ENCODE measurements at places on chromosomes 16 and 17.

GRCh38 chr16:59044616-59045015, 310.5 kb upstream of the GOT2 start:
- no peak for DNase-seq

DNA sequence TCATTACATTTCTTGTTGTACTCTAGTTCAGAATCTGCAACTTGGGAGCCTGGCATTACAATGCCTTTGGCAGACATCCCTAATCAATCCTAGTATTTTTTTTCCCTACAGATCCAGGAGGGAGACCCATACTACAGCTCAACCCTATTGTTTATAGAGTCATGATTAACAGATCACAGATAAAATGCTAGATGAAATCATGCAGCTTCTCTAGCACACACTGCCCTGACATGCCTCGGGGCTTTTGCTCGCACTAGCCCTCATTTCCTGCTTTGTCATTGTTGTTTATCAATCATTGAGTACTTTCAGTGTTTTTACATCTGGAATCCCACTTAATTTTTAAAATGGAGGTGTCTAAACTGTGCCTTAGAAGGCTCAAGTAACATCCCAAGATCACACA, 412.5 kb downstream of the CA10 start:
- no peak for DNase-seq

DNA sequence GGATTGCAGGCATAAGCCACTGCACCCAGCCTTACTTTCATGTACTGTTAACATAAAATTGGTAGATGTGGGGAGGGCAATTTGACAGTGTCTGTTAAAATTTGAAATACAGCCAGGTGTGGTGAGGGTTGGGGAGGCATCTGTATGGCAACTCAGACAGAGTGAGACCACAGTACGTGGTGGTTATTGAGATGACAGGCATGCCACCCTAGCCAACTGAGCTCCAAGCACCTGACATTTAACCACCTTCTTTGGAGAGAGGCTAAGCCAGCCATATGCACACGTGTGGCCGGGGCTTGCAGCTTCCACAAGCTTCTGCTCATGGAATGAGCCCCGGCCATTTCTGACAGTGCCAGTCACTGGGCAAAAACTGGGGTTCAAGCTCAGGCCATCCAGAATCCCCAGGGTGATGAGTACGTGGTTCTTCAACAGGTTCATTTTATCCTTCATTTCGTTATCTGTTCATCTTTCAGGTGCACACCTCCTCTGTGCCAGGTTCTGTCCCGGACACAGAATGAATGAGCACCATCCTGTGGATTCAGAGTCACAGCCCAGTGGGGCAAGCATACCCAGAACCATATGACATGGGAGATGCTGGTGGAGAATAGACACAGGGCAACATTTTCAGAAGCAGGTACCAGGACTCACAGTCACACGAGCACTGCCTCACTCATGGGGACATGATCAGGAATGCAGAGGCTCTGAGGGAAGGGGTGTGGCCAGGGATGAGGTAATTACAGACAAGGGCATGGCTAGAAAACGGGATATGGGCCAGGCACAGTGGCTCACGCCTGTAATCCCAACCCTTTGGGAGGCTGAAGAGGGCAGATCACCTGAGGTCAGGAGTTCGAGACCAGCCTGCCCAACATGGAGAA, 36.2 kb downstream of the C16orf82 start:
- DNase-seq, result no peak

DNA sequence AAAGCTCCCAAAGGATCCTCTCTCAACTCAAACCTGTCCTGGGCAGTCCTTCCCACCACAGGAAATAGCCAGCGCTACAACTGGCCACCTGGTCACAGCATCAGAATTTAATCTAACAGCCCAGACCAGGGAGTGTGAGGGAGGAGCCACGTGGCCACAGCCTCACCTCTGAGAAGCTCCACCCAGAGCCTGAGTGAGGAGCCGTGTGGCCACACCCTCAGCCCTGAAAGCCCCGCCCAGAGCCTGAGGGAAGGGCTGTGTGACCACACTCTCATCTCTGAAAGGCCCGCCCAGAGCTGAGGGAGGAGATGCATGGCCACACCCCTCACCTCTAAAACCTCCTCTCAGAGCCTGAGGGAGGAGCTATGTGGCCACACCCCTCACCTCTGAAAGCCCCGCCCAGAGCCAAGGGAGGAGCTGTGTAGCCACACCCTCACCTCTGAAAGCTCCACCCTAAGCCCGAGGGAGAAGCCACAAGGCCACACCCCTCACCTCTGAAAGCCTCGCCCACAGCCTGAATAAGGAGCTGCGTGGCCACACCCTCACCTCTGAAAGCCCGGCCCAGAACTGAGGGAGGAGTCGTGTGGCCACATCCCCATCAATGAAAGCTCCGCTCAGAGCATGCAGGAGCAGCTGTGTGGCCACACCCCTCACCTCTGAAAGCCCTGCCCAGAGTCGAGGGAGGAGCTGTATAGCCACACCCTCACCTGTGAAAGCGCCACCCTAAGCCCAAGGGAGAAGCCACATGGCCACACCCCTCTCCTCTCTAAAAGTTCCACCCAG, 28.6 kb downstream of the SLC38A8 start:
- DNase-seq, result peak; percentile 2

DNA sequence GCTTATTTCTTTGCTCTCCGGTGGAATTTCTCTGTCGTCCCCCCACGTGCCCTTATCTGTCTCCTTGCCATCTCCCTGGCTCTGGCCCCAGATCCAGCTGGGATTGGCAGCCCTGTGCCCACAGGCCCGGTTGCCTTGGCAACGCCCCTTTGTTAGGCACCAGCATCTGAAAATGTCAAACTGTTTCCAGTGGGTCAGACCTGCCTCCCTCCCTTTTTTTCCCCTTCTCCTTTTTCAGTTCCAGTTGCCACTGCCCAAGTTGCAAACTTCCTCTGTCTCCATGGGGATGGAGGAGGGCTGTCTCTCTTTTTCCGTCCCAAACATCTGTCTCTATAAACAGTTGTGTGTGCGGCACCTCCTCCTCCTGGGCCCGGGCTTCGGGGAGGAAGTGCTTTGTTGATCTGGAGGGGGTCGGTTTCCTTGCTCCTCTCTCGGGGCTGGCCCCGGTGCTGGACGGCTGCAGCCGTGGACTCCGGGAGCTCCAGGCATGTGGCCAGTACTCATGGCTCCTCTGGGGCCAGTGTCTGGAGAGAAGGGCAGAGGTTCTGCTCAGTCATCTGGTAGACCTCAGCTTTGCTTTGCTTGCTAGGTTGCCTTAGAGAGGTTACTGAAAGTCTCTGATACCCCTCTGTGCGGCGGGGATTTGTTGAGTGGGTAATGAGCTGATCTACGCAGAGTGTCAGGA, 35.3 kb downstream of the SOCS3 start:
- no peak for DNase-seq

- DNase-seq, result no peak
Observed at GRCh38 chr17:80772906-80773242, 218.8 kb upstream of the CHMP6 start.

DNA sequence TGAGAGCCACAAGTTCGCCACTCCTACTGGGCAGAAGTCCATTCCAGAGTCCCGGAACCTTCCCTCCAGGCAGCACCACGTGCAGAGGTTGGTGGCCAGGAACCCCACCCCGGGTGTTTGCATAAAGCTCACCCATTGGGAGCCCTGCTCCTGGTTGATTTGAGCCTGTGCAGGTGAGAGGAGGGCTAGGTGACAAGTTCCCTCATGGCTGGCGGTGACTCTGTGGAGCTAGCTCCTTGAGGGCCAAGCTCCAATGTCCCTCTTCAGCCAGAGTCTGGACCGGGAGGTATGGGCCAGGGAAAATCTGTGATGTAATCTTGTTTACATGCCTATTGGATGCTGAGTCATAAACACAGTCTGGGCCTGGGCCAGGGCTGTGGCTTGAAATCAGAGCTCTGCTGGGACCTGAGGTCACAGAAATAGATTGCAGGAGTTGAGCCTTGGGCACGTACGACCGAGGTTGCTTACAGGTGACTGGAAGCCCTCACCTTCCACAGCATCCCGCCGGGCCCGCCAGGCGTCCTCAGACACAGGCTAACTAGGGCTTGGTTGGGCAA, 118.9 kb downstream of the AATF start:
- no peak for DNase-seq

DNA sequence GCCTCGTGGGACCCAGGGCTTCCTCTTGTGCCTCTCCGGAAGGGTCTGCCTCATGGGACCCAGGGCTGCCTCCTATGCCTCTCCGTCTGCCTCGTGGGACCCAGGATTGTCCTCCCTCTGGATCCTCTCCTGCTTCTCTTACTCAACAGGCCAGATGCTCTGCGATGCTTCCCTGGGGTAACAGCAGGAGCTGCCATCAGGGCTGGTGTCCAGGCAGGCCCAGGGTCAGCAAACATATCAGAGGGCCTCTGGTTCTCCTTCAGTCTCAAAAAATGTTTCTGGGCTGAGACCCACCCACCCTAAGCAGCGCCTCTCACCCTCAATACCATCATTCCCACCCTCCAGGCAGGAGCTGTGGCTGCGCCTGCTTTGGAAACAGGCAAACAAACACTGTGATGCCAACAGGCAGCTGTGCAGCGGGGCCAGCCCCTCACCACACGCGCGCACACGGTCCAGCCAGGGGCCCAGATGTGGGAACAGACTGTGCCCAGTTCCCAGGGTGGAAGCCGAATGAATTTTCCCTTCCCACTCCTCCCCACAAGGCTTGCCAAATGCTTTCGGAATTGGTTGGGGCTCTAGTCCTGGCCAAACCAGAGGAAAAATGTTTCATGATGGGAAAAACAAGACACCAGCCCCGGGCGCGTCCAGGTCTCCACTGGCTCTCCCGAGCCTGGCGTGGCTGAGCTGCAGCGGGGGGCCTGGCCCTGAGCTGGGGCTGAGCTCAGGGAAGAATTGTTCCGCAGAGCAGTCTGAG, 11.3 kb downstream of the TIMM22 start:
- DNase-seq, result no peak

DNA sequence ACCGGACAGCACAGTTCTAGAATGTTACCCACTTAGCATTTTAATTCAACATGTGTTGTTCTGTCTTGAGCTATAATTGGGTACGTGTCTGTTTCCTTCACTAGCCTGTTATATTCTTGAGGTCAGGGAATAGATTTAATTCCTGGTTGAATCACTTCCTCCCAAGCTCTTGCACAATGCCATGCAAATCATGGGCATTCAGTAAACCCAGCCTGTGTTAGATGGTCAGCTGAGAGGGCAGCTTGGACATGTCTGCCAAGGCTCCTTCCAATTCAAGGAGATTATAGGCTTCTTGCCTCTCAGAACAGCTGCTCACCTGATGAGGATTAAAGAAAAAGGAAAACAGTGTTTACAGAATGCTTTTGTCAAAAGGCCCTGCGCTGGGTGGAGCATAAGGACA, 12.6 kb downstream of the C1QTNF1 start:
- DNase-seq, result no peak

DNA sequence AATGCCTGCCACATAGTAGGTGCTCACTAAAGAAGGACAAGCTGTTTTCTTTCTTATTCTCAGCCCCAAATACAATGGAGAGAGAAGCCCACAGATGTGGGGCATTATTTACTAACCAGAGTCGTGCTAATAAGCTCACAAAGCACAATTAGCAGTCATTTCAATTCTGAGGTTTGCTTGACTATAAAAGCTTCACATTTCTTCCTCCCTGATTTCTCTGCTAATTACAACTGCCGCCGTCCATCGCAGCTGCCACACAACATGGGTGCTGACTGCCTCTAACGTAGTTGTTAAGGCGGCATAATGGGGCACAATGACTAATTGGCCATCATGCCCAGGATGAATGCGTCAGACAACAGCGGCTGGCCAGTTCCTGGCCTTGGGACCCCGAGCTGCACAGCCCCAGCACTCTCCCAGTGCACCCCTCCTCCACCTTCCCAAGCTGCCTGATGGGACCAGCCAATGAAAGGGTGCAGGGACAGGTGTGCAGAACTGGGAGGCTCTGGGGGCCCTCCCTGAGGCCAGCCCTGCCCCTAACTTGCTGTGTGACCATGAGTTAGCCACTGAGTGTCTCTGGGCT, 109.2 kb downstream of the CCT6B start:
- no peak for DNase-seq

GRCh38 chr17:74235911-74236371, 22.6 kb downstream of the TTYH2 start:
- DNase-seq, result no peak

DNA sequence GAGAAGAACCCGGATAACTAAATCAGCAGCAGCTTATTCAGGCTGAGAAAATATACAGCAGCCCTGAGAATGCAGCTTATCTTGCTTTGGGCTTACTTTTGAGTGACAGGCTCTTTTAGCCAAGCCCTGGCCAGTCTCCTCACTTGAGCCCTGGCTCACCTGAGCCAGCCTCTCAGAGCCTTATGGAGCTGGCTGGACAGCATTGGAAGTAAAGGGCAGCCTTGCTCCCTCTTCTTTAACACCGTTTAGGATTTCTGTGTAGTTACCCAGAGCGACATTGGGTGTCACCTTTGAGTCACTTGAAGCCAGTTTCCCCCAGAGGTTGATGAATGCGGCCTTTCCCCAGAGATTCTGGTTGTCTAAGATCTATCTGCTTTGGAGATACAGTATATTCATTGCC, 7.7 kb upstream of the NPIPB2 start:
- no peak for DNase-seq

DNA sequence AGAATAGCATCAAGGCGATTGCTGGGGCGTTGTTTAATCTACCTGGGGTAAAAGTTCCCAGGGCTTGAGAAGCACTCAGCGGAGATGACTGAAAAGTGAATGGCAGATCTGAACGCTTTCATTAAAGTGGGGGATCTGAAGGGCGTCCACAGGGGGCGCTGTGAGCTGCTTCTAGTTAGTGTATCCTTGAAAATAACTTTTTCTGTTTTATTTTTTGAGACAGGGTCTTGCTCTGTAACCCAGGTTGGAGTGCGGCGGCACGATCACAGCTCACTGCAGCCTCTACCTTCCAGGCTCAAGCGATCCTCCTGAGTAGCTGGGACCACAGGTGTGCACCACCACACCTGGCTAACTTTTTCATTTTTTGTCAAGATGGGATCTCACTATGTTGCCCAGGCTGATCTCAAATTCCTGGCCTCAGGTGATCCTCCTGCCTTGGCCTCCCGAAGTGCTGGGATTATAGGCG, 360.4 kb downstream of the SEC14L1 start:
- DNase-seq, result no peak

GRCh38 chr16:79466111-79466510, 134.4 kb downstream of the MAF start:
- DNase-seq, result no peak

- no peak for DNase-seq
Observed at GRCh38 chr17:77142689-77143088, 1.9 kb downstream of the SEC14L1 start.
